CD4-positive, CD25-positive, alpha-beta regulatory T cell (primary cell): ENCODE measurements at places on chromosomes 16 and 17. TPM values are rescaled to one million over a fixed set of nuclear protein-coding genes. Genes with fewer than 3 reads are reported as not detected.

Gene MT1G
- not detected for polyA plus RNA-seq

Gene THOC6
- polyA plus RNA-seq, result 49.2 TPM

Gene IGSF6
- polyA plus RNA-seq, result 1.1 TPM

Gene KRTAP9-4
- not detected for polyA plus RNA-seq

Gene DCXR
- polyA plus RNA-seq, result 129 TPM

Gene DVL2
- 19.4 TPM for polyA plus RNA-seq

Gene SGCA
- not detected for polyA plus RNA-seq

Gene CDRT15L2
- not detected for polyA plus RNA-seq
